ENCODE measurements at places on chromosomes 13 and 19. TPM values are rescaled to one million over a fixed set of nuclear protein-coding genes. Genes with fewer than 3 reads are reported as not detected.

Gene GDF15
- not detected for polyA plus RNA-seq

Gene LSR
- polyA plus RNA-seq: 39.1 TPM

Gene ZNF132
- polyA plus RNA-seq: 2.4 TPM

Gene IGFL3
- not detected for polyA plus RNA-seq

Gene ATP8B3
- 0.83 TPM for polyA plus RNA-seq

Gene PRR36
- polyA plus RNA-seq: 0.12 TPM

Gene CGB1
- not detected for polyA plus RNA-seq

Gene ZNF793
- 4.0 TPM for polyA plus RNA-seq

Gene CYP2A7
- not detected for polyA plus RNA-seq

Gene IRGC
- not detected for polyA plus RNA-seq

Gene ZNF552
- polyA plus RNA-seq: 16.5 TPM

DNA sequence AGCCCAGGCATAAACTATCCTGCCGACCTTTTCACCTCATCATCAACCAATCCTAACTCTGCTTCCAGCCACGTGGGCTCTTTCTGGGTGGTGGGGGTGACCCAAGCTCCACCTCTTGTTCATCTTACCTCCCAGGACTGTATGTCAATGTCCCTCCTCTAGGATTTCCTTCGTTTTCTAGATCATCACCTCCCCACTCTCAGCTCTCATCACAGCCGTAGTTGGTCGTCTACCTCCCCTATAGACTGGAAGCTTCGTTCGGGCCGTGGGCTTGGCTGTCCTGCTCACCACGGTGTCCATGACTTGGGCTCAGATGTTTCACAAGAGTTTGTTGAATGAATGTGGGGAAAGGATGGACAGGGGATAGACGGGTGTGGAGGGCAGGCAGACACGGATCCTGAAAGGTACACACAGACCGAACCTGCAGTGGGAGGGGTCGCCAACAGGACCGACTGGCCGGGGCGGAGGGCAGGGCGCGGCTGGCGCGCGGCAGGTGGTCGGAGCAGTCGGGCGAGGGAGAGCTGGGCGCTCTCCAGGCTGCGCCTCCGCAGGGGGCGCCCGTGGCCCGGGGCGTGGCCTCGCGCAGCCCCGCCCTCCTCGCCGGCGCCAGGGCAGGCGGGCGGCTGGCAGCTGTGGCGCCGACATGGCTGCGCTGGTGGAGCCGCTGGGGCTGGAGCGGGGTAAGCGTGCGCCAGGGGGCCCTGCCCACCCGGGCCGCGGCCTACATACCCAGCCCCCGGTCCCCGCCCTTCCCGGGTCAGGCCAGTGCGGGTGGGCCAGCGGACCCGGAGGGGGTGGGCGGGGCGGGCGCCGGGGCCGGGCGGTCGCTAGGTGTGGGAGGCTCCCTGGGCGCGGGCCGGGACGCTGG lies at the start of gene LIN7B:
Gene LIN7B (plus strand): TSS at position 609 of the 868 bp plus-strand sequence. CDS start 35 bp downstream, at position 644.
- no peaks in the 10 kb centered on the region for H3K27me3 ChIP-seq
- peak within 1 kb of the TSS; percentile 72 for H3K27ac ChIP-seq
- peak; percentile 82 for DNase-seq
- no peaks in the 10 kb centered on the region for H3K36me3 ChIP-seq
- peak within 1 kb of the TSS; percentile 66 for H3K4me3 ChIP-seq

- no peak overlapping the region for H3K4me3 ChIP-seq
- no peaks in the 10 kb centered on the region for H3K4me1 ChIP-seq
- H3K36me3 ChIP-seq: no peaks in the 10 kb centered on the region
- H3K27ac ChIP-seq: no peak overlapping the region
Measured at GRCh38 chr13:98216135-98216565, 39.1 kb upstream of the RNF113B start.

- no peaks in the 10 kb centered on the region for H3K36me3 ChIP-seq
- H3K4me3 ChIP-seq: peak overlapping the region; percentile 0
- peak; percentile 72 for DNase-seq
- no peaks in the 10 kb centered on the region for H3K4me1 ChIP-seq
- H3K27ac ChIP-seq: no peak overlapping the region
Measured at GRCh38 chr13:44191504-44192171, 182.0 kb upstream of the SERP2 start.

- no peaks in the 10 kb centered on the region for H3K27me3 ChIP-seq
- no peak overlapping the region for H3K27ac ChIP-seq
- H3K4me1 ChIP-seq: no peaks in the 10 kb centered on the region
- no peak for DNase-seq
- H3K4me3 ChIP-seq: no peak overlapping the region
Measured at GRCh38 chr13:21723807-21724505, 53.1 kb downstream of the FGF9 start.

DNA sequence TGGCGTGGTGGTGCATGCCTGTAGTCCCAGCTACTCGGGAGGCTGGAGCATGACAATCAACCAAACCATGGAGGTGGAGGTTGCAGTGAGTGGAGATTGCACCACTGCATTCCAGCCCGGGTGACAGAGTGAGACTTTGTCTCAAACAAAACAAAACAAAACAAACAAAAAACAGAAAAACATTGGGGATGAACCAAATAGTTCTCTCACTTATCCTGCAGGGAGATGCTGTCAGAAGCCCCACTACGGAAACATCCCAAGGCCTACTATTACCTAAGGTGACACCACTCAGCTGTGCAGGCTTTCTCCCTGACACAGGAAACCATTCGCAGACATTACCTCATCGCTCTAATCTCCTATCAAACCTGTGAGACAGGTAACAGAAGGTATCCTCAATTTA lies 113.5 kb downstream of the FOXO1 start:
- no peaks in the 10 kb centered on the region for H3K36me3 ChIP-seq
- no peaks in the 10 kb centered on the region for H3K4me1 ChIP-seq
- no peak for DNase-seq
- no peak overlapping the region for H3K4me3 ChIP-seq
- no peak overlapping the region for H3K27ac ChIP-seq

- no peaks in the 10 kb centered on the region for H3K27me3 ChIP-seq
- H3K36me3 ChIP-seq: peaks cover 28% of the 10 kb centered on the region
- no peak for DNase-seq
- H3K27ac ChIP-seq: peak overlapping the region; percentile 17
- no peak overlapping the region for H3K4me3 ChIP-seq
- H3K4me1 ChIP-seq: peaks cover 18% of the 10 kb centered on the region
Measured at GRCh38 chr19:29609636-29610035, 3.6 kb downstream of the POP4 start.

GRCh38 chr13:80116107-80116506 lies 224.8 kb downstream of the SPRY2 start:
- no peaks in the 10 kb centered on the region for H3K36me3 ChIP-seq
- H3K27me3 ChIP-seq: no peaks in the 10 kb centered on the region
- H3K27ac ChIP-seq: no peak overlapping the region
- DNase-seq: no peak

- no peak for DNase-seq
- peaks cover 3% of the 10 kb centered on the region for H3K36me3 ChIP-seq
- H3K4me3 ChIP-seq: peak overlapping the region; percentile 75
- H3K4me1 ChIP-seq: peaks cover 11% of the 10 kb centered on the region
- H3K27me3 ChIP-seq: no peaks in the 10 kb centered on the region
Measured at GRCh38 chr13:49110913-49111170, 109.3 kb upstream of the MLNR start.

GRCh38 chr19:6230991-6231448 lies 48.8 kb downstream of the MLLT1 start:
- no peaks in the 10 kb centered on the region for H3K27me3 ChIP-seq
- H3K4me3 ChIP-seq: no peak overlapping the region
- DNase-seq: no peak

GRCh38 chr19:6970443-6970842 lies 50.8 kb downstream of the MBD3L2B start:
- no peaks in the 10 kb centered on the region for H3K27me3 ChIP-seq
- H3K36me3 ChIP-seq: no peaks in the 10 kb centered on the region
- H3K27ac ChIP-seq: no peak overlapping the region
- no peaks in the 10 kb centered on the region for H3K4me1 ChIP-seq
- H3K4me3 ChIP-seq: no peak overlapping the region

GRCh38 chr13:32581177-32581786 lies 5.0 kb upstream of the PDS5B start:
- no peaks in the 10 kb centered on the region for H3K27me3 ChIP-seq
- no peak for DNase-seq
- H3K4me1 ChIP-seq: peaks cover 5% of the 10 kb centered on the region
- no peaks in the 10 kb centered on the region for H3K36me3 ChIP-seq
- no peak overlapping the region for H3K27ac ChIP-seq

- H3K27ac ChIP-seq: no peak overlapping the region
- H3K4me3 ChIP-seq: no peak overlapping the region
- no peaks in the 10 kb centered on the region for H3K4me1 ChIP-seq
- H3K36me3 ChIP-seq: no peaks in the 10 kb centered on the region
- no peaks in the 10 kb centered on the region for H3K27me3 ChIP-seq
- no peak for DNase-seq
Measured at GRCh38 chr13:100356426-100356825, 232.2 kb downstream of the GGACT start.

- H3K4me1 ChIP-seq: no peaks in the 10 kb centered on the region
- no peak for DNase-seq
- no peaks in the 10 kb centered on the region for H3K27me3 ChIP-seq
- no peak overlapping the region for H3K27ac ChIP-seq
- no peak overlapping the region for H3K4me3 ChIP-seq
Measured at GRCh38 chr13:93169980-93170379, 56.6 kb upstream of the GPC6 start.

GRCh38 chr13:95982144-95982543 lies 71.1 kb downstream of the UGGT2 start:
- no peaks in the 10 kb centered on the region for H3K4me1 ChIP-seq
- H3K36me3 ChIP-seq: no peaks in the 10 kb centered on the region
- H3K4me3 ChIP-seq: no peak overlapping the region

Data from naive thymus-derived CD4-positive, alpha-beta T cell (primary cell).